ENCODE measurements at places on chromosomes 6 and 20. TPM values are rescaled to one million over a fixed set of nuclear protein-coding genes. Genes with fewer than 3 reads are reported as not detected.

Gene CLVS2
- 0.69 TPM for total RNA-seq

Gene EYS
- 0.46 TPM for total RNA-seq

GRCh38 chr6:112269114-112269513 lies 14.7 kb upstream of the LAMA4 start:
- DNase-seq: no peak

- DNase-seq: no peak
These were observed 205.3 kb upstream of the TSHZ2 start for GRCh38 chr20:52766645-52767435.

- no peak for DNase-seq
These were observed 241.6 kb downstream of the PHACTR1 start for GRCh38 chr6:12958052-12958706.

GRCh38 chr6:160221423-160221822 lies 37.2 kb downstream of the SLC22A2 start:
- no peak for DNase-seq

DNA sequence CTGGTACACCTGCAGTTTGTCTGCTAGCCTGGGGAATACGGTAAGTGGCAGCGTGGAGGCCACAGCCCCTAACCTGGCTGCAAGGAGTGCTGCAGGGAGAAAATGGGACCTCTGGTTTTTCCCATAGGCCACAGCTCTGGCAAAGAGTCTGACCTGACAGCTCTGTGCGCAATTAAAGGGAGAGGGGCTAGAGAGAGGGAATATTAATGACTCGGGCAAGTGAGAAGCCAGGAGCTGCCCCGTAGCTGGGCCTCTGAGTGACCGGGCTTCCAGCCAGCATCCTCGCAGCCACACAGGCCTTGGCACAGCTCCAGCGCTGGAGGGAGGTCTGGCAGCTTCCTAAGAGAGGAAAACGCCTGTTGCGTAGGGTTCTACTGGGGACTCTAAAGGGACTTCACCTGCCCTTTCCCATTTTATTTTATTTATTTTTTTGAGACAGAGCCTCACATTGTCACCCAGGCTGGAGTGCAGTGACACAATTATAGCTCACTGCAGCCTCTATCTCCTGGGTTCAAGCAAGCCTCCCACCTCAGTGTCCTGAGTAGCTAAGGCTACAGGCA lies 18.2 kb upstream of the OCSTAMP start:
- DNase-seq: no peak

- DNase-seq: no peak
These were observed 1.9 kb downstream of the SGK1 start for GRCh38 chr6:134315974-134316441.

GRCh38 chr20:56442389-56443365 lies 25.8 kb upstream of the RTF2 start:
- DNase-seq: no peak

DNA sequence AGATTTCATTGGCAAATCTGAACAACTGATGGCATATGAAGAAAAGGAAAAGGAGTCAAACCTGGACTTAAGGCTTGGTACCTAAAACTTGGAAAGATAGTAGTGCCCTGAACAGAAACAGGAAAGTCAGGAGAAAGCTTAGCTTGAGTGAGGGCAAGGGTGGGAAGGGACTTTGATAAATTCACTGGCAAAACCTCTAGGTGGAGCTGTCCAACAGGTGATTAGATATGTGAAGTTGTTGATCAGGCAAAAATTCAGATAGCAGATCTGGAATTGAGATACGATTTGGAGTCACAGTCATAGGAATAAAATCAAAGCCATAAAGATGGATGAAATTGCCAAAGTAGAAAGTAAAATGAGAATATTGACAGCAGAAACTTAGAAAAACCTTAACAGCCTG lies 16.1 kb upstream of the ZNF292 start:
- DNase-seq: no peak

DNA sequence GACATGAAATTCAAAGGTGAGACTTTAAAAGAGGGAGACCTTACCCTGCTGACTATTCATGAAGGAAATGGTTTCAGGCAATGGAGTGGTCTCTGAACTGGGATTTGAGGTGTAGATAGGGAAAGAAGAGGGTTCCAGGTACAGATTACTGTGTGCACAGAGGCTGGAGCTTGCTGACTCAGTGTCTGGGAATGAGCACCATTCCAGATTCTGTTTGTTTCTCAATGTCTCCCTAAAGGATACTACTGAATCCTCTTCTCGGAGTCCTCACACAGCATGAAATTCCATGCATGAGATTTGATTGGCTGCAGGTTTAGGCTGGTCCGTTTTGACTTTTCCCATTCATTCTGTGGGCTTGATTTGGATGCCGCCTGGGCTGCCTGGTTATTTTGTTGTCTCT lies 49.0 kb downstream of the PPP1R14C start:
- DNase-seq: no peak

DNA sequence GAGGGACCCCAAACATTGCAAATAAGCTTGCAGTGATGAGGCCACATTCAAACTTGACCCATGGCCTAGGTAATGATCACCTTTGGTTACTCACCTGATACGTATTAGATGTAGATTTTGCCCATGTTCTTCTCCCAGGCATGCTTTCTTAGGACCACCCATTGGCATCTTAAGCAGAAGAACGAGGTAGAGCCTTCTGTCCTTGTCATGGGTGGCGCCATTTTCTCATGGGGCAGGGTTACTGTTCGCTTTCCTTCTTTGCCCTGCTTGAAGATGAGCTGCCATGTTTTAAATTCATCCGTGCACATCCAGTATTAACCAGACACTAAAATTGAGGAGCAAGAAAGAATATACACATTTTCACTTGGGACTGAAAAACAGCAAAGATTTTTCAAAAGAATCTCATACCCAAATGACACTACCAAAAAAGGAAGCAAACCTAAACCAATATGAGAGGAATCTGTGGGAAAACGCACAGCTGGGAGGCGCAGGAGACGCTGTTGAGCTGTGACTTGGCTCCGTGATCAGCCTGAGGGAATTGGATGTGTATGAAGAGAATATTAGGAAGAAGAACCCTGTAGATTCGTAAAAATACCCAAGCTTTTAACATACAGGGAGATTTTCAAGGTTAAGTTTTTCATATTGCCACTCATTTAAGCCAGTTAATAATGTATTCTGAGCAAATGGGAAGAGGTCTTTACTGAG lies 36.6 kb downstream of the GMPR start:
- DNase-seq: no peak

DNA sequence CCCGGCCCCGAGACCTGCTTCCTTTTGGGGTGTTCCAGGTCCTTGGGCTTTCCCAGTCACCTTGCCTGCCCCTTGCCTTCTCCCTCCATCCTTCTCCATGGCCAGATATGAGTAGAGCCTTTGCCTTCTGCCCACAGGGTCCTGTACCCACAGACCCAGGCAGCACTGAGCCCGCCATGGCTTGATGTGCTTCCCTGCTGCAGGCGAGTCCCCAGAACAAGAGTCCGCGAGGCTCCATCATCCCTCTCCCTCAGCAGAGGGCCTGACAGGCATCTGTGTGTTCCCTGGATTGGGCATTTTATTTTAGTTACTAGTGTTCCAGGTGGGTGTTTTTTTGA lies 21.9 kb downstream of the PYGB start:
- DNase-seq: no peak

- no peak for DNase-seq
These were observed 69.2 kb upstream of the SMIM29 start for GRCh38 chr6:34317882-34318498.

- no peak for DNase-seq
These were observed 24.5 kb upstream of the TRDN start for GRCh38 chr6:123661105-123661891.

DNA sequence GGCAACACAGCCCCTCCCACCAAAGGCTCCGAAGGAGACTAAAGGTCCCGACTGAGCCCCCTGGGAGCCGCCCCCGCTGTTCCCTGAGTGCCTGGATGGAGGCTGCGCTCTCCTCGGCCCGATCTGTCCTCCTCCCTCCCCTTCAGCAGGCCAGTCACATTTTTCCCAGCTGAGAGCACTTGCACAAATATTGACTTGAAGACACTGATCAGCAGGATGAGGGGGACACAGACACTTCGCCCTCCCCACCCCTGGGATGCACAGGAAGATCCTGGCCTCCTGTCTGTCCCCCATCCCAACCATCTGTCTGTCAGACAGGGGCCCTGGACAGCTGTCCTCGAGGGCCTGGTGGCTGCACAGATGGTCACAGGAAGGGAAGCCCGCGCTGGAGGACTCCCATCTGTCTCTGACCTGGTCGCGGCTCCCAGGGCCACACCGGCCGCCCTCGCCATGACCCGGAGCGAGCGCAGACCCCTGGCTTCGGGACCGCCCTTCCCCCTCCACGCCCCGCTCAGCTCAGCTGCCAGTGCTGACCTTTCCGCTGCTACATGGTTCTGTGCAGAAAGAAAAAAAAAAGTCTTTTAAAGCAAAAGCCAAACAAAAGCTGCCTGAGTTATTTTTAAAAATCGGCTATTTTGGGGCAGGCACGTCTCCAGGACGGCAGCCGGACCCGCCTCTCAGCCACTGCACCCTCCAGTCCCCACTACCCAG lies 11.1 kb downstream of the LAMA5 start:
- no peak for DNase-seq

GRCh38 chr6:79077715-79078074 lies 359 bp downstream of the PHIP start:
- no peak for DNase-seq
